ENCODE measurements at places on chromosomes 4 and X. TPM values are rescaled to one million over a fixed set of nuclear protein-coding genes. Genes with fewer than 3 reads are reported as not detected.

The CCDC120 gene
- 0.11 TPM for total RNA-seq

The VCX2 gene
- total RNA-seq, result not detected

The RNF128 gene
- total RNA-seq, result 1.5 TPM

The ARMCX4 gene
- total RNA-seq, result 9.5 TPM

The SLC9B1 gene
- total RNA-seq, result 0.87 TPM

The SATL1 gene
- total RNA-seq, result under 0.01 TPM

The FAM53A gene
- total RNA-seq, result 3.1 TPM

The PABPC5 gene
- 2.5 TPM for total RNA-seq

The NWD2 gene
- total RNA-seq, result not detected

The TECRL gene
- not detected for total RNA-seq

The MAGEC3 gene
- not detected for total RNA-seq

The RLIM gene
- 68.1 TPM for total RNA-seq

The EDNRA gene
- 3.5 TPM for total RNA-seq

The FHIP1A gene
- 1.4 TPM for total RNA-seq

The TMEM150C gene
- total RNA-seq, result 0.44 TPM

The GYPA gene
- total RNA-seq, result not detected

The USP51 gene
- 2.5 TPM for total RNA-seq
